Stimulated activated CD8-positive, alpha-beta memory T cell treated with anti-CD3 and anti-CD28 coated beads, Interleukin-15, amount 100 ng/mL, for 1 hour (primary cell): ENCODE measurements at places on chromosomes 5 and 9.
A peak's percentile ranks its signal among the peaks of the same experiment; 100 is the strongest.

GRCh38 chr9:101513351-101513750, 20.3 kb upstream of the RNF20 start:
- DNase-seq = no peak

DNA sequence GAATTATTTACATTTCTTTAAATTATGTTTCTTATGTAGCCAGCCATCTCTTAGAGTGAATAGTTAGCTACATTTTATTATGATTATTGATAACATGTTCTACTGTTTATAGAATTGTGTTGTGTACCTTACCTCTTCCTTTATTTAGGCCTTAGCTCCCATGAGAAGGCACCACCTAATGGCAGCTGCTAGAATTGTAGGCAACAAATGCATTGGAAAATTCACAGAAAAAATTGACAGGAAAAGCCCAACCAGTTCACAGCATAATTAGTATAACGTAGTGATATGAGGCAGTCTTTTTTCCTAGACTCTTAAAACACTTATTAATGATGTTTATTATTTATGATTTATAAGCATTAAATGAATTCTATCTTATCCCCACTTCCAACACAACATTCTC, 175.8 kb downstream of the WDR70 start:
- no peak for DNase-seq

DNA sequence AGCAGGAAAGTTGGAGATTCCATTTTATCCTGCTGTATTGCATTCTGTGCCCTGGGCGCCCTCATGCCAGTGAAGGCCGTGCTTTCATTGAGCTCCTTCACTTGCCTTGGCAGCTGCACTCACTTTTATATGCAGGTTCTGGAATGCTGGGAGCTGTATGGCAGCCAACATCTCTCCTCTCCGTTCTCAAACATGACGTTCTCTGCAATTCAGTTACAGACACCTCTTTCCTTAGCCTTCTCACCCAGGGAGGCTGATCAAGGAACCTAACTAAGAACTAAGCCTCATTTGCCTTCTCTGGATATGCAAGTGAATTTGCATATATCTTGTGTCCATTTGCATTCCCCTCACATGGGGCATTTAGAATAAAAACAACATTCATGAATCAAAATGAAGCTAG, 29.4 kb upstream of the PURA start:
- DNase-seq = no peak

DNA sequence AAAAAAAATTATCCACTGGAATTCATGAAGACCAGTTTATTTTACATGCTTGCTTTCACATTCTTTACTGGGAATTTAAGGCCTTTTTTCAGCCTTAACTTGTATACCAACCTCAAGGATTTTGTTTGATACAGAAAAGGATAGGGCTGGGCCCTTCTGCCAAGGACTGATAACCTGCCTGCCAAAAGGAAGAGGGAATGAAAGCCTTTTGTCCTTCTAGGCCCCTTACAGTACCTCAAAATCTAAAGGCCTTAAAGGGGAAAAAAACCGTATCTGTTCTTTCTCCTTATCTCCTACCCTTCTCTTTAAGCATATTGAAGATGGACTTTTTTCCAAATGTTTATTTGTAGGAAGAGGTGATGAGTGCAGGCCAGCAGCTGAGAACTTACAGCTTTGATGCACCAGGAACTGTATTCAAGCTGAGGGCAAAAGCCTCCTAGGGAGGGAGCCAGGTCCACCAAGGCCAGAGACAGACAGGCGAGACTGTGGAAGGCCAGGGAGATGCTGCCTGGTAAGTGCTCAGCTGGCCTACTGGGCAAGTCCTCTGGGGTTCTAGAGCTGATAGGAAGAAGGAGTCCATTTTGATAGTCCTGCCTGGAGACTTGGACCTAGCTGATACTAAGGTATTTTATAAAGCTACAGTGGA, 31.8 kb downstream of the FAXDC2 start:
- DNase-seq = no peak

GRCh38 chr9:109020113-109020512, 6.8 kb upstream of the CTNNAL1 start:
- no peak for DNase-seq

- DNase-seq = no peak
Measured at GRCh38 chr5:74149395-74149794, 491.1 kb downstream of the ENC1 start.

GRCh38 chr5:73596705-73597328, 29.2 kb upstream of the ARHGEF28 start:
- no peak for DNase-seq

- no peak for DNase-seq
Measured at GRCh38 chr9:68714416-68715180, 9.6 kb downstream of the PIP5K1B start.

GRCh38 chr5:132259069-132259851, 1.8 kb downstream of the PDLIM4 start:
- DNase-seq = no peak

GRCh38 chr5:132474881-132475496, 15.6 kb downstream of the IRF1 start:
- no peak for DNase-seq

DNA sequence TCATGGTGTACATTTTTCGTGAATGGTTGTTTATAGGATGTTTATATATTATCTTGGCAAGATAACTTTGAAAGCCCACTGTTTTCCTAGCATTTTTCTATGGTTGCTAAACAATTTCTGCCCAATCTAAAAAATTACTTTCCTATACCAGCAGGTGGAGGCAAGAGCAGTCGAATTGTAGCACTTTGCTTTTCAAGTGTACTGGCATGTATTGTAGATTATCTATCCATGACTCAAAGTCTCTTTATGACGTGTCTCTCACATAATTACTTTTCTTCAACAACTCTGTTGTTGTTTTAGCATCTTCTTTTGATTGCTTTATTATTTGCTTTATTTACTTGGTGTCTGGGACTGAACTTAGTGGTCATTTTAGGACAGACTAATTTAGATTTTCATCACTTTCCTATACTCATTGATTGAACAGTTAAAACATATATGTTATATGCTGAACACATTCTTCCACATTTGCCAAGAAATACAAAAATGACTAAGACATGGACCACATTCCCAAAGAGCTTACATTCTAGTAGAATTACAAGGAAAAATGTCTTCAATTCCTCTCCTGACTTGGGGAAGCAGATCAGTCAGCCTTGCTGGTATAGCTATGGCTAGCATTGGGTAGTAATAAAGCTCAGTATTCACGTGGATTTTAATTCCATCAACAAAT, 20.7 kb downstream of the NLN start:
- no peak for DNase-seq

- DNase-seq = no peak
Measured at GRCh38 chr9:4805191-4805918, 12.6 kb downstream of the RCL1 start.

DNA sequence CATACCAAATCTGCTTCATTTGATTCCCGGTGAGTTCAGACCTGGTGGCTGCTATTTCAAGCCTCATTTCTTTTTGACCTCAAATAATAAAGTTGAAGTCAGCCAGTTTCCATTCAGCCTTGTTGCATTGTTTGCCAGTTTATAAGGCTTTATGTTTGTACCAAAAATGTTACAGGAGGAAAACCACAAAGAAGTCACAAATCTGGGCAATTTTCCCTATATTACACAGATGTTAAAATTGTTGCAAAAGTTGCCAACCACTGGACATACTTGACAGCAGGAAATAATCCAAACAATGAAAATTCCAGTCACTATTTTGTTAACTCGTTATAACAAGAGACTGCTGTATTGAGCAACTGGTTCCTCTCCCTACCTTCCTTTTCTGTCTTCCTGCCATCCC, 1325.0 kb upstream of the DMAC1 start:
- no peak for DNase-seq

GRCh38 chr5:581266-581665, 30.9 kb upstream of the CEP72 start:
- DNase-seq = no peak

DNA sequence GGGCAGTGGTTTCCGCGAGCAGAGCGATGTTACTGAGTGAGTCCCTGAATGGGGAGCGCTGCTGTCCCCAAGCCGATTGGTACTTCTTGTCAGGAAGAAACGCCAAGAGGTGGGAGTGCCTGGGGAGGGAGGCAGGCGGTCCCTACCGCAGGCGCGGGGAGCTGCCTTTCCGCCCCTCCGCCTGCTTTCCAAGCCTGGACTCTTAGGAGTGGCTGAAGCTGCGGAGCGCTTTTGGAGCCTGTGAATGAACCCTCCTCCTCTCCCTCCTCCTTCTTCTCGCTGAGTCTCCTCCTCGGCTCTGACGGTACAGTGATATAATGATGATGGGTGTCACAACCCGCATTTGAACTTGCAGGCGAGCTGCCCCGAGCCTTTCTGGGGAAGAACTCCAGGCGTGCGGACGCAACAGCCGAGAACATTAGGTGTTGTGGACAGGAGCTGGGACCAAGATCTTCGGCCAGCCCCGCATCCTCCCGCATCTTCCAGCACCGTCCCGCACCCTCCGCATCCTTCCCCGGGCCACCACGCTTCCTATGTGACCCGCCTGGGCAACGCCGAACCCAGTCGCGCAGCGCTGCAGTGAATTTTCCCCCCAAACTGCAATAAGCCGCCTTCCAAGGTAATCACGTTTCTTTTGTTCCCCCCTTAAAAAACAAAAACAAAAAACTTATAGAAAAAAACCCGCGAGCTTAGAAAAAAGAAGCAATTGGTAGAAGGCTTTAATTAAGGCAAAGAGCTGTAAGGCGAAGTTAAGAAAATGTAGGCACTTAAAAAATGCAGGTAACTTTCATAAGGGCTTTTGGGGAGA, at the start of gene VCAN:
VCAN (plus strand) TSS at position 340 of the 808 bp plus-strand sequence. CDS start 11,775 bp downstream, outside the sequence.
- no peak for DNase-seq

GRCh38 chr9:85900504-85901201, 40.3 kb upstream of the NAA35 start:
- peak; percentile 2 for DNase-seq

- DNase-seq = no peak
Measured at GRCh38 chr9:13586587-13587374, 307.3 kb upstream of the MPDZ start.

GRCh38 chr9:103615994-103616393, 478.1 kb upstream of the SMC2 start:
- DNase-seq = no peak

- no peak for DNase-seq
Measured at GRCh38 chr9:135340143-135340655, 139.4 kb upstream of the PPP1R26 start.

- DNase-seq = no peak
Measured at GRCh38 chr9:99472240-99472915, 250.3 kb downstream of the SEC61B start.

- DNase-seq = no peak
Measured at GRCh38 chr5:154713615-154714125, 41.5 kb upstream of the LARP1 start.

GRCh38 chr5:42074353-42074752, 149.3 kb downstream of the FBXO4 start:
- no peak for DNase-seq

- DNase-seq = no peak
Measured at GRCh38 chr9:99385814-99386279, 163.8 kb downstream of the SEC61B start.

DNA sequence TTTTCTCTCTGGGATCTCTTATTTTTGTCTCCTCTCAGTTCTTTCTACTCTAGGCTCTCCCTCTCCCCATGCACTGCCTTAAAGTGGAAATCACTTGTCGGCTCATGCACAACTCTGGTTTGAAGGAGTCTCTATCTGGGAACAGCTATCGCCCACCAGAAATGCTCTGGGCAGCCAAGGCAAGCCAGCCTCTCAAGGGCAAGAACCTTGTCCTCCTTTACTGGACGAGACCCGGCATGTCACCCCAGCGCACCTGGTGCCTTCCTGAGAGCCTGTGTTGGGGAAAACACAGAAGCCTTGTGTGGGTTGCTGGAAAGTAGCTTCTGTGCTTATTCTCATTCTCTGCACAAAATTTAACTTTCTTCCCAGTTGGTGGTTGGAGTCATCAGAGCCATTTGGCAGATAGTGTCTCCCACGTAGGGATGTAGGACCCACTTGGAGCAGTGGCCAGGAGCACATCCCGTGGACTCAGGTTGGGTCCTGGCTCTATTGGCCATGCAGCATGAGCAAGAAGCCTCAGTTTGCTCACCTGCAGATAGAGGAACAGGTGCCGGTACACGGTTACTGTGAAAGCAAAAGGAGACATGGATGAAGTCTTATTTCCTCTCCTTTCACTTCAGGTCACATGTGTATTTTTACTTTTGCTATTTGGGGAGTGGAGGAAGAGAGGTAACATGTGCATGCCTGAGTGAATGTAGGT, 165.3 kb downstream of the IRX2 start:
- DNase-seq = no peak

DNA sequence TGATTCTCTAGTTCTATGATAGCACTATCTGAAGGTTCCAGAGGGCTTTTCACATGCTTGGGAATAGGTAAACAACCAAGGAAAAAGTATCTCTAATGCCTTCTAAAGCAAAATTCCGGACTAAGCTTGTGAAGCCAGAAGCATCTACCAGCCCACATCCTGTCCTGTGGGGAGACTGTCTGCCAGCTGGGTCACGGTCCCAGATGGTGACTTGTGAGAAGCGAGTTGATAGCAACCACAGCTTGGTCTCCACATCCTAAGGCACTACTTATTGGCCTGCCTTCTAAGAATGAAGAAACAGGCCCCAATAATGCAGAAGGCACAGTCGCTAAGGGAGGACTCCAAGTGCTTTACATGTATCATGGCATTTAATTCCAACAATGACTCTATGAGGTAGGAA, 184.1 kb upstream of the ADRA1B start:
- no peak for DNase-seq

DNA sequence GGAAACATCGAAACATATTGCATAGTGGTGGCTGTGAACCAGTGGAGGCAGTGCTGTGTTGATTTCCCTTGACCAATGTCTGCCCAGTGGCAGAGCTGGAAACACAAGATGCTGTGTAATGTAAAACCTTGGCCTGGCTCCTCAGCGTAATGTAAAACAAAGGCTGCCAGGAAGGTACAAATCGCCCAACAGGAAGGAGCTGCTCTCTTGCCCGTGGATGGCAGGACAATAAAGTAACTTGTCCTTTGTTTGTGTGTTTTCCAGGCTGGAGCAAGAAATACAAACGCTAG, 143.4 kb downstream of the PALM2AKAP2 start:
- no peak for DNase-seq
